ENCODE measurements at places on chromosomes 4 and X. TPM values are rescaled to one million over a fixed set of nuclear protein-coding genes. Genes with fewer than 3 reads are reported as not detected.

DNA sequence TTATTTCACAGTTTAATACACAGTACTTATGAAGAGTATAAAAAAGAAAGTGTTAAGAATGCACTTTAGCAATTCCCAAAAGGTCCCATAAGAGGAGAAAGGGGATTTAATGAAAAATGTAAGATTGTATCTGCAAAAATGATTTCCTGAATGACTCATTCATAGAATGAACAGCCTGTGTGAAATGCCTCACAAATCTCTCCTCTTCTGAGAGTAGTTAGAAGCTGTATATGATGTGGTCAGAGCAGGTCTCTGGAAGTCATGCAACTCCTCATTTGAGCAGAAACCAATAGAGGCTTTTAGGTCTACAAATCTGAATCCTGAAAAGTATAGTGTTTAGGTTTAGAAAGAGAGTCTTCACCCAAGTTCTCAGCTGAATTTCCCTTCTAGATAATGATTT lies 381.3 kb upstream of the INTU start:
- H3K4me1 ChIP-seq, result no peaks in the 10 kb centered on the region
- H3K27me3 ChIP-seq, result no peaks in the 10 kb centered on the region
- DNase-seq, result no peak
- no peak overlapping the region for H3K27ac ChIP-seq

GRCh38 chr4:147351083-147351787 lies 129.7 kb upstream of the EDNRA start:
- DNase-seq, result no peak
- no peak overlapping the region for H3K4me3 ChIP-seq
- no peaks in the 10 kb centered on the region for H3K4me1 ChIP-seq
- peaks cover 2% of the 10 kb centered on the region for H3K27me3 ChIP-seq

- no peaks in the 10 kb centered on the region for H3K4me1 ChIP-seq
- H3K27ac ChIP-seq, result no peak overlapping the region
- no peaks in the 10 kb centered on the region for H3K27me3 ChIP-seq
- no peak for DNase-seq
- no peaks in the 10 kb centered on the region for H3K36me3 ChIP-seq
- no peak overlapping the region for H3K4me3 ChIP-seq
Observed at GRCh38 chr4:146132445-146132844, 43.1 kb upstream of the LSM6 start.

TCP11X2 gene
- total RNA-seq, result not detected

TEC gene
- total RNA-seq, result 4.7 TPM

DNA sequence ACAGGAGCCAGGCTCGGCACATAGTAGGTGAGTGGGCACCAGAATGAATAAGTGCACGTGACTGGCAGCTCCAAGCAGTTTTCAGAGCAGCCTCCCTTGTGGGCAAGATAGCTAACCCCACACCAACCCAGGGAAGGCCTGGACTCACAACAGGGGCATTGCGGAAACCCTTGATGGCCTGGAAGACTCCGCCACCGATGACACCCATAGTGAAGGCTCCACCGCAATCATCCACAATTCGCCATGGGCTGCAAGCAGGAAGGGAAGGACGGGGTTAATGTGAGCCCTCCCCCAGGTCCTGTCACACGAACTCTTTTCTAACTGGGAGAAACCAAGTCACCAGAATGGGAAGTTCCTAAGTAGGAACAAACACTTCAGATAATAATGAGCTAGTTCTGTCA lies 957 bp downstream of the TIMM17B start:
- H3K36me3 ChIP-seq, result no peaks in the 10 kb centered on the region
- H3K4me1 ChIP-seq, result peaks cover 10% of the 10 kb centered on the region
- H3K27me3 ChIP-seq, result no peaks in the 10 kb centered on the region
- H3K27ac ChIP-seq, result peak overlapping the region; percentile 97
- H3K4me3 ChIP-seq, result peak overlapping the region; percentile 85

DNA sequence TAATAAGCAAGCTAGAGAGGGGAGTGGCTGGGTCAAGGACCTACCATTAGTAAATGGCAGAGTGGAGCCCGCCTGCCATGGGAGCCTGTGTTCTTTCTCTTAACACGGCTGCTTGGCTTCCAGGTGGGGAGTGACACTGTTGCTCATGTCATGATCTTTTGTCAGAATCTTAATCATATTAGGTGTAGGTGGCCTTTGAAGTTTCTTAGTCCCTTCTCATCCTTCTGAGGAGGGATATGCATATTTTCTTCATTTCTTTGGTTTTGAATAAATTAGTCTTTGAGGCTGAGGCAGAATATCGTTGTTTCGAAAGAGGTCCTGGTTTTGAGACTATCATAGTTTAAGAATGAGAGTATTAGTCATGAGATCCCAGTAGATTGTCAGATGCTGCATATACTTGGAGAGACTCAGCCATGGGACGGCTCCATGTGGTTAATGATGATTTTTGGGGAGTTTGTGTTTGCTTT lies 28.9 kb downstream of the SNX25 start:
- H3K27ac ChIP-seq, result no peak overlapping the region
- no peak for DNase-seq
- no peaks in the 10 kb centered on the region for H3K36me3 ChIP-seq
- H3K27me3 ChIP-seq, result no peaks in the 10 kb centered on the region
- no peak overlapping the region for H3K4me3 ChIP-seq

SPOCK3 gene
- total RNA-seq, result 0.08 TPM

- H3K27me3 ChIP-seq, result no peaks in the 10 kb centered on the region
- no peak for DNase-seq
- no peaks in the 10 kb centered on the region for H3K4me1 ChIP-seq
- H3K36me3 ChIP-seq, result no peaks in the 10 kb centered on the region
Observed at GRCh38 chrX:34381241-34381640, 249.1 kb upstream of the FAM47A start.

GRCh38 chr4:184664445-184665210 lies 15.1 kb downstream of the PRIMPOL start:
- H3K36me3 ChIP-seq, result peaks cover 6% of the 10 kb centered on the region
- DNase-seq, result peak; percentile 52
- H3K27ac ChIP-seq, result no peak overlapping the region
- H3K4me1 ChIP-seq, result no peaks in the 10 kb centered on the region
- no peak overlapping the region for H3K4me3 ChIP-seq

DNA sequence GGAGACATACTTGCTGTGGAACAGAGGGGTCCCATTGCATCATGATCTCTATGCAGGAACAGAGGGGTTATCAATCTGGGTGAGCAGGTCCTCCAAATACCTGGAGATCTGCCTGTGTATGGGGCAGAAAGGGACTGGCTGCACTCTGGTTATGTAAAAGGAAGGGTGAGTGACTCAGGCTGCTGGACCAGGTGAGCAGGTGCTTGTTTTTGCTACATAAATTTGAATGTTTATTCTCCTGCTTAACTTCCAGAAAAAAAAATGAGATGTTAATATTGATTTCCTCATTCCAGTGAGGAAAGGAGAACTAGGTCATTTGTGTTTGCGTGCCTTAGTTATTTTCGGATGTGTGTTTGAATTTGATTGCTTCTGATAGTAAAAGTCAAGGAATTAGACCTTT lies 225.8 kb upstream of the TRAM1L1 start:
- no peak overlapping the region for H3K27ac ChIP-seq
- H3K4me3 ChIP-seq, result no peak overlapping the region
- no peaks in the 10 kb centered on the region for H3K4me1 ChIP-seq
- H3K36me3 ChIP-seq, result no peaks in the 10 kb centered on the region
- no peak for DNase-seq
- H3K27me3 ChIP-seq, result no peaks in the 10 kb centered on the region

DNA sequence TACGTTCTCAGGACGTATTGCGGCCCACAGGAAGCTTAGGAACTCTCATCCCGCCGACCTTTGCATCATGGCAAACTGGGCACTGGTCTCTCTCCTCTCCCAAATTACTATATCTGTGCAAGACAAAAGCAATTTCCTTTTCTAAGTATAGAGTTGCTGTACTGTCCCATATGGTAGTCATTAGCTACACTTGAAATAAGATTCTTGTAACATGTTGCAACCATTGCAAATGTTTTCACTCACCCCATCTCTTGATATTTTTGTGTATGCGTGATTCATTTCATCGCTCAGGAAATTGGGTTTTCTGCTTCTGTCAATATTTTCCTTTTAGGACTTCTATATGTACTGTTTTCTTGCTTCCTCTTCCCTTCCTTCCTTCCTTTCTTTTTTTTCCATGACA lies 15.7 kb downstream of the ARMCX6 start:
- no peaks in the 10 kb centered on the region for H3K27me3 ChIP-seq
- H3K27ac ChIP-seq, result no peak overlapping the region
- no peak overlapping the region for H3K4me3 ChIP-seq
- H3K4me1 ChIP-seq, result no peaks in the 10 kb centered on the region
- no peaks in the 10 kb centered on the region for H3K36me3 ChIP-seq

Measured in liver (tissue), 10 donors.